ENCODE measurements at places on chromosomes 5 and 9.

DNA sequence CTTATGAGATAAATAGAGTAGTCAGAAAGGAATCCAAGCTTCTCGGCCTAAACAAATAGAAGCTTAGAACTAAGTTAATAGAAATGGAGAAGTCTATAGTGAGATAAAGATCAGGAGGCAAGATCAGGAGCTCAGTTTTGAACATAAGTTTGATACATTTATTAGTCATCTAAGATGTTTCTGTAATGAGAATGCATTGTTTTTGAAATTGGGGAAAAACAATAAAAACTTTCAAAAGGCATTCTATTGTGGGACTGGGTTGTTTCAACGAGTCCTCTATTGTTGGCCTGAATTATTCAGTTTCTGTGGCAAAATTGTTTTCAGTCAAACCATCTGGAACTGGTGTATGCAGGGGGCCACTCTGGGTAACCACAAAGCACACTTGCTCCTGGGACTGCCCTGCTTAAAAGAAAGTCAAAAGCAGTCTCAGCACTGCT is 181.0 kb upstream of the CLINT1 start:
- no peak for DNase-seq

GRCh38 chr5:88687373-88687911 is 195.5 kb downstream of the MEF2C start:
- no peak for DNase-seq

GRCh38 chr5:149048811-149049210 is 14.1 kb downstream of the SH3TC2 start:
- DNase-seq: no peak

DNA sequence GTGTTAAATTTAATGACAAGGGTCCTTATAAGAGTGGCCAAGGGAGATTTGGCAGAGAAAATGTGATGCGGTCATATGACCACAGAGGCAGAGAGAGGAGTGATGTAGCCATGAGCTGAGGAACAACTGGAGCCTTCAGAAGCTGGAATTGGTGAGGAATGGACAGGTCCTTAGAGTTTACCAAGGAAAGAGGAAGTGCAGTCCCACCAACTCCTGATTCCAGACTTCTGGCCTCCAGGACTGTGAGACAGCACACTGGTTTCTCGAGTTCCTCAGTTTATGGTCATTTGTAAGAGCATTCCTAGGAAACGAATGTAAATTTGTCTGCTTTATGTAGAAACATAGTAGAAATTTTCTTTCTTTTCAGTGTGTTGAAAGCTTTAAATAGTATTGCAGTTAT is 410.1 kb downstream of the CDH18 start:
- DNase-seq: no peak

- no peak for DNase-seq
Measured at GRCh38 chr5:175848676-175849075, 22.7 kb upstream of the CPLX2 start.

- no peak for DNase-seq
Measured at GRCh38 chr5:38468202-38468673, 88.2 kb downstream of the LIFR start.

DNA sequence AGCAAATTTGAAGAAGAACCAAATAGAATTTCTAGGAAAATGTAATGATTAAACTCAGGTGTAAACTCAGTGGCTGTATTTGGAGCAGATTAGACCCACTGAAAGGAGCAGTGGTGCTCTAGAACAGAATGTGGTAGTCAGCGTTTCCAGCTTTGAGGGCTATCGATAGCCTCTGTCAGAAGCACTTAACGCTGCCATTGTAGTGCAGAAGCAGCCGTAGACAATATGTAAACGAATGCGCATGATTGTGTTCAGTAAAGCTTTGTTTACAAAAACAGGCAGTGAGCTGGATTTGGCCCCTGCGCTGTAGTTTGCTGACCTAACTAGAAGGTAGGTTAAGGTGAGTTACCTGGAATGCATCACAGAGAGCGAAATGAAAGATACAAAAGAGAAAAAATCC is 72.0 kb downstream of the FAM78A start:
- no peak for DNase-seq

DNA sequence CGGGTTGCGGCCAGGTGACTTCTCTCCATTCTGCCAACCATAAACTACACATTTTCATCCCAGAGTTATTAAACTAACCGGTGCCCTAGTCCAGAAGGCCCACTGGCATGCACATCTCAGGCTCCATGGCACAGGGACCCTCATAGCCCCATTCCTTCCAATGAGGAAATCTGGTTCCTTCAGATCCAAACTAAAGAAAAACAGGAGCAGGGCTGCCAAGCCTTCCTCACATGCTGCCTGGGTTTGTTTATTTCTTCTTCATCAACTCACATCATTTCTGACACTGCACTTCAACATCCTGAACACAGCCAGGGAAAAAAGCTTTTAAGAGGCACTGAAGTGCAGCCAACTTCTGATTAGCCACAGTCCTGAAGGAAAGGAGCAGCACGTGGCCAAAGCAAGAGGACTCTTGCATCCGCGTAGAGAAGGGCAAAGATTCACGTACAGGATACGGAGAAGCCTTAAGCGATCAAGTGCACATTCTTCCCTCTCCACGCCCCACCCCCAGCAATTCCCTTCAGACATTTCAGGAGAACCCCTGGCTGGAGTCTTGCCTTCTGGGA is 22.5 kb downstream of the LHFPL2 start:
- no peak for DNase-seq

DNA sequence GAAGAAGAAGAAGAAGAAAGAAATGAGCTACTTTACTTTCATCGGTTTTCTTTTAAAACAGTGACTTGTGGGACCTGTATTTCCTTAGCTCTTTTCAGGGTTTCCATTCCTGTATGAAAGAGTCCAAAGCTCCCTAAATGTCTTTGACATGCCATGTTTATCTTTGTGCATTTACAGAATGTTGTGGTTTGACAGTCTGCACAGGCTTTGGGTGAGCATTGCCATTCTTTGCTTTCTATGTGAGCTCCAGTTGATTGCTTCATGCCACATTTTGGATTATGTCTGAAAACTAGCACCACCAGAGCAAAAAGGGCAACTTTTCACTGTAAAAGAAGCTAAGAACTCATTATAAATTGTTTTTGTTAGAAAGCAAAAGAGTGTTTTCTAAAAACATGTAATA is 733.4 kb downstream of the TLE4 start:
- DNase-seq: no peak

GRCh38 chr5:172765766-172766286 is 5.2 kb downstream of the DUSP1 start:
- no peak for DNase-seq

- no peak for DNase-seq
Measured at GRCh38 chr9:38083858-38084555, 15.0 kb upstream of the SHB start.

DNA sequence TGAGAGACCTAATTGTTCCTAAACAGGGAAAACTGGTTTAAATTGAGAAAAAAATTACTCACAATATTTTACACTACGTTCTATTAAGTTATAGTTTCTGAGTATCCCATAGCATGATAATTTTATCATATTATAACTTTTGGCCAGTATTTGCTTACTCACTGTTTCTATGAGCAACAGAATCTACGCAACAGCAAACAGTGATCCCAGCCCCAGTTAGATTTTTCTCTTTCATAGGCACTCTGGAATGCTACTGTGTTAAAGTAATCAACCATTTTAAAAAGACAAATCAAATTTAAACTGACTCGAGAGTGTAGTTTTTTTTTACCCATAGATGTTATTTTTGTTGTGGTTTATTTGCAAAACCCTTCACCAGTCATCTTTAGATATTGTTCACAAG is 107.2 kb downstream of the XRCC4 start:
- DNase-seq: no peak

GRCh38 chr9:99881769-99882168 is 24.7 kb upstream of the STX17 start:
- no peak for DNase-seq

GRCh38 chr9:132828201-132828770 is 49.8 kb downstream of the AK8 start:
- DNase-seq: no peak

DNA sequence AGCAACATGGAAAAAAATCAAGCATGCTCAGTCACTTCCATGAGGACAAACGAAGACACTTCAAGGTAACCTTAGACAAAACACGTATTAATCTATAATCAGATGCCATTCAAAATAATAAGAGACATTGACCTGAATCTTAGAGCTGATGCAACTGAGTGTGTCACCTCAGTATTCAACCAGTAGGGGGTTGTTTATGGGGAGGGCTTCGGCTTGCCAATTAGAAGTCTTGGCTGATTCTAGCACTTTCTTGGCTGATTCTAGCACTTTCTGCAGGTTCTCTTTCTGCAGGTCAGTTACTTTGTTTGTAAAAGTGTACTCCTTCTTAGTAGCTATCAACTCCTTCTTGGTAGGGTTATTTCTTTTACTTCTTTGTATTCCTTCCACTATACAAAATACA is 317.6 kb downstream of the ENC1 start:
- no peak for DNase-seq

DNA sequence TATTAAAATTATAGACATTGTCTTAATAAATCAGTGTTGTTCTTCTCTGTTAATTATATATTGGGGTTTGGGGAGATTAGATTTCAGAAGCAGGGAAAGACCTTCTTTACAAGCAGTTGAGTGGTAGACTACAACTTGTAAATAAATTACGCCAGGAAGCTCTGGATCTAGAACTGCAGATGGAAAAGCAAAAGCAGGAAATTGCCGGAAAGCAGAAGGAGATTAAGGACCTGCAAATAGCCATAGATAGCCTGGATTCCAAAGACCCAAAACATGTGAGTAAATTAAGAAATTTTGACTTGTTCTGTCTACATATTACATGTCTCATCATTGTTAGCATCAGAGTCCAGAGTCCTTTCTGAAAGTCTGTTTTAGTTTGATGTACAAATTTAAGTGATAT is 43.5 kb downstream of the CNTRL start:
- no peak for DNase-seq

DNA sequence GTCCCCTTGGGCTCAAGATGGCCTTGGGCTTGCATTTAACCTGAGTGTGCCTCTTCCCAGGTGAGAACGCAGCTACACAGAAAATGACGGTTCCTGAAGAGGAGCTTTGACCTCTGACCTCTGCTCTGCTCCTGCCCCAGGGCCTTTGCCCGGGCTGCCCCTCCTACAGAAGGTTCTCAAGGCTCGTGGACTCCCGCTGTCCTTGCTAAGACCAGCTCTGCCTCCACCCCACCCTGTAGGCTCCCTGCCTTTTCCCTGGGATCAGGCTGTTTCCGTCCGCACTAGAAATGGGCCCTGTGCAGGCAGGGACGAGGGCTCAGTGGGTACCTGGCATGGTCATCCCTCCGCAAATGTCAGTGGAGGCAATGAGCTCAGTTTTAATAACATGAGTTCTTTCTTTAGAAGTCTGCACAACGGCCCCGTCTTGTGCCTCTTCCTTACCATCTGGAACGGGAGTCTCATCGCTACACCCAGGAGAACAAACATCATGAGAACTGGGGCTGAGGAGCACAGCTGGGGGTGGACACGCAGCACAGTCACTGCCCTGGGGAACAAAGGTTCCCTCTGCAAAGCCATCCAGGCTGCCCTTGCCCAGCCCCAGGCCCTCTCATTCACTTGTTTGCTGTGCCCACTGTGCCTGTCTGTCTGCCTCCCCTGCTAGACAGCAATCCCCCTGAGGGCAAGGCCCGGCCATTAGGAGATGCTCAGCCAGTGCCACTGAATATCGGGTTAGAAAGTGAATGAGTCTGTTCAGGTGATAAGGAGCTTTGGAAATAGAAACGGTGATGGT is 26.7 kb upstream of the LPCAT1 start:
- no peak for DNase-seq

DNA sequence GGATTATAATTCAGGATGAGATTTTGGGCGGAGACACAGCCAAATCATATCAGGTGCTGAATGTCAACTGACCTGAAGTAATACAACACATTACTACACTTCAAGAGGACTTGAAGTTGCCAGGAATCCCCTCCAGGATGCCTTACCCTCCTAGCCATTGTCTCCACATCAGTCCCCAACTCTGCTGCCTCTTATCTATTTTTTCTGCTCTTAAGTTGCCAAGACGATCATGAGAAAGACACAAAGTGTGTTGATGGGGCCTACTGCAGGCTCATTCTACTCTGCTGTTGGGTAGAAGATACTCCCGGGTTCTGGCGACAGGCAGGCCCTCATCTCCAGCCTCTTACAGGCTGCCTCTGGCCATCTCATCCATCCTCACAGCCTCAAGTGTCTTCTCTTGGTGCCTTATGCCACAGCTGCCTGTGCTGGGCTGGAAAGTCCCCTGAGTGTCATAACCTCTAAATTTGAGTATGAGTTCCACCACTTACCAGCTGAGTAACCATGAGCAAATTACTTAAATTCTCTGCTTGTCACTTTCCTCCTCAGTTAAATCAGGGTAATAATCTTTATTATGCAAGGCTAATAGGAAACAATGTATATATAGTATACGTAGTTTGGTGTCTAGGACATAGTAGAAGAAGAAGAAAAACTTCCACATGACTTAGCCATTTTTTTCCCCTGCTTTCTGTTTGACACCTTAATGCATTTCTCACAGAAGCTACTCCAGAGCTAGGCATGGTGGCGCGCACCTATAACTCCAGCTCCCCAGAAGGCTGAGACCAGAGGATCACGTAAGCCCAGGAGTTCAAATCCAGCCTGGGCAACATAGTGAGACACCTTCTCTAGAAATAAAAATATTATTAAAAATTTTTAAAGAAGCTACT is 73.0 kb upstream of the SNX2 start:
- DNase-seq: no peak

- no peak for DNase-seq
Measured at GRCh38 chr9:68522131-68522530, 18.6 kb downstream of the TMEM252 start.

- no peak for DNase-seq
Measured at GRCh38 chr5:132821791-132822190, 8.7 kb downstream of the SHROOM1 start.

DNA sequence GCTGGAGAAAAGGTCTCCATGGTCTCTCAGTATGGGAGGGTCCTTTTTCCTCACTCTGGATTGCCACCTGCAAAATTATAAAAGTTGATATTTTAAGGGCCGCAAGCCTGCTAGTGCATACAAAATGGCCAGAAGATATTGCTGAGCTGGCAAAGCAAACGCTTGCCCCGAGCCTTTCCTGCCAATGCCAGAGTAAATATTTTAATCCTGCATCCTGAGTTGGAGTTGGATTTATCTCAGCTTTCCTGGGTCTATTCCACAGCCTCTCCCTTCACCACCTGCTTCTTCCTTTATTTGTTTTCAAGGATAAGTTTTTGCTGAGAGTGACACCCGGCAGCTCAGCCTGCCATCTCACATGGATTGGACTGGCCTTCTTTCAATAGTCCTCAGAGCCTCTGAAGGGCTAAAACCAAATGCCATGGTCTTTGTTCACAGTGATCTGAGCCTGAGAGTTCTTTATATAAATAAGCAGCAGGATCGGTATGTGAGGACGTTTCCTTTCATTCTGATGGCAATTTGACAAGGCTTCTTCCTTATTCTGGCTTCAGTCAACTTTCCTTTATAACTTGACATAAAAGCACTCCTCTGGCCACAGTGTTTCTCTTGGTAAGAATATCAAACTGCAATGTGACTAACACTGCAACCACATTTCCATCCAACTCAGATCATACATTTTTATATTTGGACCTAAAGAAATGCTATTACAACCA is 170.1 kb downstream of the ADAMTS12 start:
- no peak for DNase-seq

- DNase-seq: no peak
Measured at GRCh38 chr5:152004095-152004494, 79.4 kb upstream of the GLRA1 start.

- DNase-seq: no peak
Measured at GRCh38 chr5:67530609-67531255, 334.1 kb upstream of the CD180 start.

- no peak for DNase-seq
Measured at GRCh38 chr9:92602413-92602812, 66.6 kb upstream of the ECM2 start.

Data from CD4-positive, alpha-beta T cell (primary cell).